Left renal cortex interstitium (tissue), 4 donors: ENCODE measurements at places on chromosomes 7 and 10.

DNA sequence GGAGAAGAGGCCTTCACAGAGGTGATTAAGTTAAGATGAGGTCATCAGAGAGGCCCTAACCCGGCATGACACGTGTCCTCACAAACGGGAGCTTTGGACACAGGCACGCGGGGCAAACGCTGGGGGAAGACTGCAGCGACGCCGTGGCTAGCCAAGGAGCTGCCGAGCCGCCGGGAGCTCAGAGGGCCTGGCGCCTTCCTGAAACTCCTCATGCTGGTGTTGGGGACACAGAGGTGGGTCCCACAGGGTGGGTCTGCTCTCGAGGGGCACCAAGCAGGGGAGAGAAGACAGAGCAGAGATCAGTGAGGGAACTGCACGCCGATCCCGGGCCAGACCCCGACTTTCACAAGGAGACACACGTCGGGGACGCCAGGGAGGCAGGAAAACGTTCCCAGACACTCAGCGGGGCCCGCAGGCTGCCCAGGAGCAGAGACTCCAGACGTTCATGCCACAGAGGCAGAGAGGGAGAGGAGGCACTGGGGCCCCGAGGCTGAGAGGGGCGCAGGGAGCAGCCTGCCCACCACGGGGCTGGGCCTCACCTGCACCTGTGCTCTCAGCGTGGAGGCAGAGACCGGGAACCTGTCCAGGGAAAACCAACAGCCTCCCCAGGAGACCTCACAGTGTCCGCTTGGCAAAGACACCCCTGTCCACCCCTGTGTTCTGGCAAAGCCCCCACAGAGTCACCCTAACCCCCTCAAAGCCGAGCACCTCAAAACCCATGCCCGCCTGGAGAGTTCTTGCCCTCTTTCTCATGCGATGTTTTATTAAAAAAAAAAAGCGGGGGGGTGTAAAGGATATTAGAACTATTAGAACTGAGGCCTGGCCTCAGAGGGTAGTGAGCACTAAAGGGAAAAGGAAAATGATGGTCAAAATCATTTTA is 103.8 kb downstream of the PDGFA start:
- DNase-seq = no peak

DNA sequence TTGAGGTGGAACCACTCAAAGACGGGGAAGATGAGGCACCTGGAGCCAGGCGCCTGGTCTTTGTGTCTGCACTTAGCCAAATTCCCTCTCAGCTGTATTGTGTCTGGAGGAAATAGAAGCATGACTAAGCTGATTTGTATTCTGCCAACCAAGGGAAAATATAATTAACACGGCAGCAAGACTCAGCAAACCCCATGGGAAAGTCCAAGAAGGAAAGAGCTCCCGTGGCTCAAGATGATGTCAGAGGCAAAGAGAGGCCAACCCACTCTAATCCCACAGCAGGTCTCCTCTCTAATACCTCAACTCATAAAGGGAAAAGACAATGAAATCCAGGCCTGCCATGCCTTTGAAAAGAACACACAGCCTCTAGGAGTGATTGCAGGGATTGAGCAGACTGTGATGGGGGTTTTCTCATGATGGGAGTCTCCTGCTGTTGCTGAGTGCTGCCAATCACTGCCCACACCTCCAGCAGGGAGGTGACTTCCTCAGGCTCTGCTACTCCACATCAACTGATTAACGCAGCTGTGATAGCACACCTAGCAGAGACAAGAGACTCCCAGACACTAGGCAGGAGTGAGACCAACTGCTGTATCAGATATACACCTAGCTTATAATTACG is 255.5 kb upstream of the C7orf33 start:
- DNase-seq = no peak

- DNase-seq = no peak
These were observed 15.5 kb downstream of the AOAH start for GRCh38 chr7:36708767-36709166.

GRCh38 chr10:14659626-14660196 is 115.0 kb downstream of the FAM107B start:
- DNase-seq = no peak

DNA sequence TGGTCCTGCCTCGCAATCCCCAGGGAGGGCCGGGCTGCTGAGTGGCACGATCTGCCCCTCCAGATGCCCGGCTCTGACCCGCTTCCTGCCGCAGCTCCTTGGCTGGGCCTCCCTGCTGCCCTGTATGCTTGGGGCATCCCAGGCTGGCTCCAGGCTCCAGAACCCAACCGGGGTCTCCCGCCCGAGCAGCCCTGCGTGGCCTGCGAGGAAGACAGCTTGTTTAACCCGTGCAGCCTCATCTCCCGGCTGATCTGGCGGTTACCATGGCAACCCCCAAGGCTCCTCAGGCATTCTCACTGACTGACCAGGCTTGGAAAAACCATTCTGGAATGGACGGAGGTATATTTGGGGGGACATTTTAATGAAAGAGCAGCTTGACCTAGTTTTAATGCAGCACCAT is 232.4 kb upstream of the MYO3A start:
- DNase-seq = no peak

DNA sequence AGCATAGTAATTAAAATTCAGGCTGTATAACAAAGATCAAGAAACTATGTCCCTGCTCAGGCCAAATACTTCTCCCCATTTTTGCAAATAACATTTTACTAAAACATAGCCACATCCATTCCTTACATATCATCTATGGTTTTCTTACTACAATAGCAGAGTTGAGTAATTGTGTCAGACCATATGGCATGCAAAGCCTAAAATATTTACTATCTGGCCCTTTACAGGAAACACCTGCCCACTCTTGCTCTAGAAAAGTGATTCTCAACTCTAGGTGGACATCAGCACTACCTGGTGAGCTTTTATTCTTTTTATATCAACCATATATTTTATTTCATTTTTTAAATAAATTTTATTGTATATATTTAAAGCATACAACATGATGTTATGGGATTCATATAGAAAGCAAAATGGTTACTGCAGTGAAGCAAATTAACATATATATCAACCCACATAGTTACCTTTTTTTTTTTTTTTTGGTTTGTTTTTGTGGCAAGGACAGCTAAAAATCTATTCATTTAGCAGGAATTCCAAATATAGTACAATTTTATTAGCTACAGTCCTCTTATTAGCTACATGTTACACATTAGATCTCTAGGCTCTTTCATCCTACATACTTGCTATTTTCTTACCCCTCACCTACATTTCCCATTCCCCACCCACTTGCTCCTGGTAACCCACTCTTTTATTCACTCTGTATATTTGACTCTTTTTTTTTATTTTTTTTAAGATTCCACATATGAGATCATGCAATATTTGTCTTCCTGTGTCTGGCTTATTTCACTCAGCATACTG is 19.6 kb downstream of the ABI1 start:
- no peak for DNase-seq

GRCh38 chr10:1043532-1043995 is 5.4 kb downstream of the IDI1 start:
- DNase-seq = no peak

GRCh38 chr10:130479146-130479545 is 343.0 kb downstream of the GLRX3 start:
- no peak for DNase-seq

DNA sequence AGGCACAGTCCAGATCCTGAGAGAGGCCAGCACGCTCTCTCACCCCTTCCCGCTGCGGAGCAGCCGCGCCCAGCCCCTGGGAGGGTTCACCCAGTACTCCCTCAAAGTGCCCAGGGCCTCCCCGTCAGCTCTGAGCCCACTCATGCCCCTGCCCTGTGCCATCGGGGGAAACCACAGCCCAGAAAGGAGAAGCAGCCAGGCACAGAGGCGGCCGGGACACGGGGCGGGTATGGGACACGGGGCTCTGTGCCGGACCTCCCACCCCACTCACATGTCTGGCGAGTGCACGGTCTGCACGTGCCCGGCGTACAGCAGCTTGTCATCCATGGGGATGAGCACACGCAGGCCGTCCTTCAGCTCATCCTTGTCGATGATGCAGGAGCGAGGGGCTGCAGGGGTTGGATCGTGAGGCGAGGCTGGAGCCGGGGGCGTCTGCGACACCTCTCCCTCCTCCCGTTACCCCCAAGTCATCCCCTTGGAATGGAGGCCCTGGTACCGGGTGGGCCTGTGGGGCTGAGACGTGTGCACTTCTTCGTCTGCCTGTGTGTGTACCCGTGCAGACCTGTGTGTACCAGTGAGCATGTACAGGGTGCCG is 38.2 kb downstream of the SLC29A4 start:
- DNase-seq = no peak

GRCh38 chr10:126207851-126208250 is 180.4 kb downstream of the ADAM12 start:
- no peak for DNase-seq

GRCh38 chr7:95688931-95689495 is 83.3 kb upstream of the DYNC1I1 start:
- no peak for DNase-seq
